Osteocyte (in vitro differentiated cells): ENCODE measurements at places on chromosomes 12 and 14.

DNA sequence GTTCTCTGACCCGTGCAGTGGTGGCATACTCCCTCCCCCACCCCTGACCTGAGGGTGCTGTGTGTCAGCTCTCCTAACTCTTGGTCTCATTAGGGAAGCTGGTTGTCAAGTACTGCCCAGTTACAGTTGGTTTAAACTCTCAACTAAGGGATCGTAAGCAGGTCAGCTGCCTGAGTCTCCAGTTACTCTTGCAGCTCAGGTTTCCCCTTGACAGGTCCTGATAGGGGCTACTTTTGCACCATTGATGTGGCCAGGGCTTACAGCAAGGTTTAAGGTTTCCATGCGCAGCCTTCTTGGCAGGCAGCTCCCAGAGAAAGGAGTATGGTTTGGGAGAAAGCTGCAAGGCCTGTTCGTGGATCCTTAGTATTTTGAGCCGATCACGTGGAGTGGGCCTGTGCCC, 74.5 kb downstream of the ETV6 start:
- DNase-seq: no peak

DNA sequence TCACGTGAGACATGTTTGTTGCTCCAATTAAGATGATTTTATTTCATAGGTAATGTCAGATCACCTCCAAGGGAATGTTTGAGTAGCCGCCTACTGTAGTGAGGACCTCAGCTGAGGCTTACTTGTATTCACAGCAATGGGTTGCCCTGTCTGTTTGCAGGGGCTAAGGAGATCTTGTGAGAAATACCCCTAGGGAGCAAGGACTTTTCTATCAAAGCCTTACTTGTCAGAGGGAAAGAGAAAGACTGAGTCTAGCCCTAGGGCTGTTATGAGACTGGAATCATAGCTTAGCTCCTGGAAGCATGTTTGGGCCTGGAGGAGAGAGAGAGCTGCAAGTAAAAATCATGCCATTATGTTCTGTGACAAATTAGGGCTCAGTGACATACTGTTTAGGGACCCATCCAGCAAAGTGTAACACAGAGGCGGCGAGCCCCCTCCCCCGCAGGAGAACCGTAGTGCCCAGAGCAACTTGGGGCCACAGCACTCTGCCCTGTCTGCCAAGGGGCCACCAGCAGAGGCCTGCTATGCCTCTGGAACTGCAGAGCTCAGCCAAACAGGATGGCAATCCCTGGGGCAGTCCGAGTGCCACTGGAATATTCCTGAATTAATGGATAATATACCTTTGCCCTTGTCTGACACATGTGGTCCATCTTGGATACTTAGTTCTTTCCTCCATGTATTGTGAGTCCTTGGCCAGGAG, 178.8 kb downstream of the DACT1 start:
- no peak for DNase-seq

GRCh38 chr14:73203527-73203926, 33.8 kb upstream of the PAPLN start:
- DNase-seq: no peak

DNA sequence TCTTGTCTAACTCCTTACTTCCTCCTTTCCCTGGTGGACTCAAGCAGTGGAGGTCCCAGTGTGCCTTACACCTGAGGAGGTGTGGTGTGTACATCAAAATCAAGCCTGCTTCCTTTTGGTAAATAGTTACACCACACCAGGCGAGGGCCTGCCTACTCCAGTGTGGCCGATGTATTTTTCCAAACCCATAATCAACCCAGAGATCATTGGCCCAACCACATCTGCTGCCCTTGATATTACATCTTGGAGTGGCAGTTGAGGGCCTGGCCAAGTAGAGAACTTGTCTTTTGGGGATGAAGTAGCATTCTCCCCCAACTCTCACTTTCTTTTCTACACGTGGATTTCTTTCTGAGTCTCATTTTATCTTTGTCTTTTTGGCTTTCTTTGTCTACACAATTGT, 187.4 kb downstream of the EFCAB11 start:
- DNase-seq: no peak

DNA sequence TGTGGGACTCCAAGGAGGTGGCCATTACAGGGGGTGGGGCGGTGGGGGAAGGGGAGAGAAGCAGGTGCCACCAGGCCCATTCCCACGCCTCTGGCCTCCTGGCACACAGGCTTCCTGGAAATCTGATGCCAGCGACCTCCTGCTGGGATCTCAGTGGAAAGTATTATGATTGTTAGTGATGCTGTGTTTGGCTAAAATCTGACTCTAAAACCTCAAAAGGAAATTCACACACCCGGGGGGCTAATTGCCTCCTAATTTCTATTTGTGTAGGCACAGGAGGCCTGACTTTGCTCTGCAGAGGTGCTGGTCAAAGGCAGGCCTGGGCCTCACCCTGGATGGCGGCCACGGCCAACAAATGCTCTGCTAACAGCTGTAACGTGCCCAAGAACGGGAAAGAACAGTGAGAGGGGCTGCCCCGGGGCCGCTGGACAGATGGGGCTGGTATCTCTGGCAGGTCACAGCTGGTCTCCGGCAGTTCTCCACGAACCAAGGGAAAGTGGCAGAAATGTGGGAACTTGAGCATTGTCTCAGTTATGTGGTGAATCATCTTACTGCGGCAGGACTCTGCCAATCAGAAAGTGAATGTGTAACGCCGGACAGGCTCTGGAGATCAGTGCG, 14.3 kb downstream of the FAM181A start:
- peak; percentile 92 for DNase-seq

GRCh38 chr12:11830307-11830801, 180.9 kb downstream of the ETV6 start:
- DNase-seq: no peak

DNA sequence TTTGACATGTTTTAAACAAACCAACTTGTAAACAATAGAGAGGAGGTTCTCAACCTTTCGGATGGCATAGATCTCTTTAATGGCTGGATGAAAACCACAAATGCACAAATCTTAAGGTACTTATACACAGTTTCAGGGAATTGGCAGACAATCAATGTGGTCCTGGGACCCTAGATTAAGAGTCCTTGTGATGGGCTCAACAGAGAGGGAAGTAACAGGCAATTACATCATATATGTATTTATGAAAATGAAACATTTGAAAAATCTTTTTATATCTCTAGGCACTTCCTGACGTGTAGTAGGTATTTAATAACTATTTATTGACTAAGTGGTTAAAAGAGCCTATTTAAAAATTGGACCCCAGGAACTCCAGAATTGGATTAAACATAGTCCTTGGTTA, 897 bp downstream of the ACTR10 start:
- no peak for DNase-seq

DNA sequence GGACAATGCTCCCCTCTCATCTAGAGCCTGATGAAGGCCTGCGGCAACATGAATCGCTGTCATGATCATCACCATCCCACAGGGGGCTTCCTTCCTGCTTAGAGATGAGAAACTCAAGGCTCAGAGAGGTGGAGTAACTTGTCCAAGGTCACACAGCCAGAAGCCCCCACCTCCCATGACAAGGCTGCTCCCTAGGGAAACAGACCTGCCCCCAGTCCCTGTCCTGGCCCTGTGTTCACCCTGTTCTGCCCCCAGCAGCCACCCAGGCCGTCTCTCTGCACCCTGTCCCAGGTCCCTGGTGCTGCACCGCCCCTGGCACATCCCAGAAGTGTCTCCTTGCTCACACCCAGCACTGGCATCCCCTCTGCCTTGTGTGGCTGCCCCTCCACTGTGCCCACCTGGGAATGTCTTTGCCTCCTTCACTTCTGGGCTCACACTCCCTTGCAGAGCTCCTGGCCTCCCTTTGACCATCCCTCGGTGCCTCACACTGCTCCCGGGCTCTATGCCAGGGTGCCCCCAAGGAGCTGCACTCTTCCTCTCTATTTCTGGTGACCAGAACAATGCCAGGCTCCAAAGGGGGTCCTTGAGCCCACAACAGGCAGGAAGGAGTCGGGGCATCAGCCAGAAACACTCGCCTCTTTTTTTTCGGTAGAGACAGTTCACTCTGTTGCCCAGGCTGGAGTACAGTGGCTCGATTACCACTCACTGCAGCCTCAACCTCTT, 70.5 kb downstream of the BCL11B start:
- DNase-seq: no peak

DNA sequence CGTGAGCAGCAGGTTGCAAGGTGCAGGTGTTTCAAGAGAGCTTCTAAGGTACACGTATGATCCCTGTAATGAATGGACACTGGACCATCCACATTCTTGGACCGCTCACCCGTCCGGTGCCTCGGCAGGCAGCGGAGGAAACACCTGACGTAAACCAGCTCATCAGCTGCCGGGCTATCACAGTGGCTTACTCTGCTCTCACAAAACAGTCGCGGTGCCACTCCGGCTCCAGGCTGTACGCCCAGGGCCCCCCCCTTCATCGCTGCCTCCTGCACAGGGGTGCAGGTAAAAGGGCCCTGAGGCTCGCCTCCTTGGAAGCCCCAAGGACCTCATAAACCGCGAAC, 436 bp downstream of the VPS33A start:
- DNase-seq: no peak

DNA sequence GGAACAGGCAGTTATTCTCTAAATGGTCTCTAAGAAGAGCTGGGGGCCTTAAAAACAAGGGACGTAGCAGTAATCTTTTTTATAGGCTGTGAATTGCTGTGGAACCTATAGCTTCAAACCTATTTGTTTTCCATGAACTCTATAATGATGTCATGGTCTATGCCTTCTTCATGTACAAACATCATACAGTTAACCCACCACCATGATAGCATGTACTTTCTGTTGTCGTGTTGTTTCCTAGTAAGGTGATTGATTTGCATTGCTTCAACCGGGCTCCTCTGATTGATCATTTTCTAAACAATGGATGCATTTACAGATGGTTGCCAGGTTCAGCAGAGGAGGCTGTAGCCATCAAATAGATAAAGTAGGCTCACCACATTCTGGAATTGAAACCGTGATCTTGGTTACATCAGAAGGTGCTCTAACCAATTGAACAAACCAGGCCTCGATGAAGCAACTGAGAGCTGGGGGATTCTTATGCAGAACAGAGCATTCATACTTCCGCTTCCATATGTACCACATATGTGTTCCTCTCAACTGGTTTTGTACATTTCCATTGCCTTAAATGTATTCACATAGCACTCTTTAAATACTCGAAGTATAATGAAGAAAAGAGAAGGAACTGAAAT, 25.6 kb upstream of the PCNX1 start:
- no peak for DNase-seq

DNA sequence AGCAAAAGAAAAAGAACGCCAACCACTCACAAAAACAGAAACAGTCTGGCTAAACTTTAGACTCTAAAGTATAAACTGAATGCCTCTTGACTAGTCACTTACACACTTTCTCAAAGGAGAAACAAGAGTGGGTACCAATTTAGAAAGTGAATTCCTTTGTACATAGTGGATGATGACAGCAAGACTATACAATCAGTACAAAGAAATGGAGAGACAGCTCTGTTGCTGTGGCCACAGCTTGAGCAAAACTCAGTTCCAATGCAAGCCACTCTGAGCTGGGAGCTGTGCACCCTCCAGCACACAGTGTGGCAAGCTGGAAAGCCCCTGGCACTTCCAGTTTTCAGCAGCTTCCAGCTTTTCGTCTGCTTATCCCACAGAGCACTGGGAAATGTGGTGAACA, 21.7 kb downstream of the NT5DC3 start:
- DNase-seq: no peak

- DNase-seq: no peak
Measured at GRCh38 chr12:123896767-123897166, 75.9 kb downstream of the CCDC92 start.

DNA sequence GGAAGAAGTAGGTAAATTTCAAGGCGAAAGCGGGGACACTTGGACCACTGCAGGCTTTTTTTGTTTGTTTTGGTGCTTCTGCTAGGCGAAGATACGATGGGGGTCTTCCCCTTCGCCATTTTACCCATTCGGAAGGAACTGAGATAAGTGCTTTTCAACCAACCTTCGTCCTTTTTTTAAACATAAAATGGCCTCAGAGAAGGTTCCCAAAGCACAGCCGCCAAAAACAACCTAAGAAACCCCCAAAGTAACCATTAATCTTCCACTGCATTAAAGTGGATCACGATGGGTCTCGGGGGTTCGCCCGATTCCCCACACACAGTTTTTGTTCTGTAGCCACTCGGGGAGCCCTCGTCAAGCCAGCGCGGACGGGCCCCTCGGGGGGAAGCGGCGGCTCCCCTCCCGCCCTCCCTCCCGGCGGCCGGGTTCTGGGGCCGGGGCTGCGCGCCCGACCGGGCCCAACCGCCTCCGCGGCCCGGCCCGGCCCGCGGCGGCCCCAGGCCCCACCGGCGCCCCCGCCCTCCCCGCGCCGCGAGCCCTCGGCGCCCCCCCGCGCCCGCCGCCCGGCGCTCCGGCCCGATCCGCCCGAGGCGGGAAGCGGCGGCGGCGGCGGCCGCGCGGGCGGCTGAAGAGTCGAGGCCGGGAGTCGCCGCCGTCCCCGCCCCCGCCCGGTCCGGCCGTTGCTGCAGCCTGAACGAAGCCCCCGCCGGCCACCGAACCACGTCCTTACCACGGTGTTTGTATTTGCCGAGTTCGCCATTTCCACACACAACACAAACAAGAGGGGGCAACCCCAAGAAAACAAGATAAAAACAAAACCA, 790 bp downstream of the GTF2A1 start:
- DNase-seq: no peak
